ENCODE measurements at places on chromosomes 1 and 21.

DNA sequence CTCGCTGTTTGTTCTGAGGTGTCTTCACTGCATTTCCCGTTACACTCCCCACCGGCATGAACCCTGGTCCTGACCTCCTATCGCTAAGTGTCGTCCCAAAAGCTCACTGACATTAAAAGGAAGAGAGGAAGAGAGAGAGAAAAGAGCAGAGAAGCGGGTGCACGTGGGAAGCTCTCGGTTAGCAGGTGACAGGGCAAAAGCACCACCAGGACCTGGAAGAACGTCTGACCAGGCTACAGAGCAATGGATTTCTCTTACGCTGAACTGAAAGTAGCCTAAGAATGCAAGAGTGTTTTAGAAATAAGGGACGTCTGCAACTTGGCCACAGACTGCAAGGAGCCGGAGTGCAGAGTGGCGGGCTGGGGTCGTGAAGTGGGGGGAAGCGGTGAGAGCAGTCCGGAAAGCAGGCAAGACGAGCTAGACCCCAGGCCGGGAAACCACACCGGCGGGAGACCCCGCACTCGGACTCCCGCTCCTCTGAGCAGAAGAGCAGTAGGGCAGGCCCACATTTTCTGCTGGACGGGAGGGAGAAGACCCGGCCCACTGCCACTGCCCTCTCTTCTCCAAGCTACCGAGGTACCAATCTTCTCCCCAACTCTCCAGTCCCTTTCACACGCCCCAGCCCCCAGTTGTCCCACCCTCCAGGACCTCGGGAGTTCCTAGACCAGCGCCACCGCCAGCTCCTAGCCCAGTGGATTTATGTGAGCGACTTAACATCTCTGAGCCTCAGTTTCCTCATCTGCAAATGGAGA is 8.3 kb upstream of the MPZL1 start:
- DNase-seq, result no peak

- DNase-seq, result no peak
Measured at GRCh38 chr1:42815941-42816584, 859 bp upstream of the ERMAP start.

DNA sequence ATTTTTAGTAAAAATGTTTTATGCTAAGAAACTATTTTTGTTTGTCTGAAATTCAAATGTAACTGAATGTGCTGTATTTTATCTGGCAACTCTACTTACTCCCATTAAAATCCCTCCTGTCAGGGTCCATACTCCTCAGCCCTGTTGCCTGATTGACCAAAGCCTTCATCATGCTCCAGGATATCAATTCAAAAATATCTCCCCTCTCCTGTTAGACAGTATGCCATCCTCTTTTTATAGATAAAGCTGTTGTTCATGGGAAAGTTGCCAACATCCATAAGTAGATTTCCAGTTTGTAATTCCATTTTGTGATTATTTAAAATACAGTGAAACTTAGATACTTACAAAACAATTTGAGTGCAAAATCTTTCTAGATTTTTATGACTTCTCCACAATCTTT is 65.7 kb downstream of the DTL start:
- DNase-seq, result no peak

DNA sequence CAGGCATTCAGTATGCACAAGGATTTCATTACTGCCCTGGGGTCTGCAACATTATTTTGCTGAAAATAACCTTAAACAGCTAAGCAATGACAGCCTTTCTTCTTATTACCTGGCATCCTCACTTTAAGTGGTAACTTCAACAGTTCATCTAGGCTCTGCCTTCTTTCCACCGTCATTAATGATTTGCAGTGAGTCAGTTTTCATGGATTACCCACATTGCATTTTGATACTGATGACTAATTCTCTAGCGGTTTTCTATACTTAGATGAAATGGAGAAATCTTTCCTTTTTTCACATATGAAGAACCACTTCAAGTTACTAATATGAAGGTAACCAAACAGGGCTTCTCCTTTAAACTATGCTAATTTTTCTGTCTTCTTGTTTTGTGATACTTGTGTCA is 226.9 kb upstream of the TMPRSS15 start:
- DNase-seq, result no peak

- DNase-seq, result no peak
Measured at GRCh38 chr1:108505763-108506070, 54.2 kb upstream of the EEIG2 start.

DNA sequence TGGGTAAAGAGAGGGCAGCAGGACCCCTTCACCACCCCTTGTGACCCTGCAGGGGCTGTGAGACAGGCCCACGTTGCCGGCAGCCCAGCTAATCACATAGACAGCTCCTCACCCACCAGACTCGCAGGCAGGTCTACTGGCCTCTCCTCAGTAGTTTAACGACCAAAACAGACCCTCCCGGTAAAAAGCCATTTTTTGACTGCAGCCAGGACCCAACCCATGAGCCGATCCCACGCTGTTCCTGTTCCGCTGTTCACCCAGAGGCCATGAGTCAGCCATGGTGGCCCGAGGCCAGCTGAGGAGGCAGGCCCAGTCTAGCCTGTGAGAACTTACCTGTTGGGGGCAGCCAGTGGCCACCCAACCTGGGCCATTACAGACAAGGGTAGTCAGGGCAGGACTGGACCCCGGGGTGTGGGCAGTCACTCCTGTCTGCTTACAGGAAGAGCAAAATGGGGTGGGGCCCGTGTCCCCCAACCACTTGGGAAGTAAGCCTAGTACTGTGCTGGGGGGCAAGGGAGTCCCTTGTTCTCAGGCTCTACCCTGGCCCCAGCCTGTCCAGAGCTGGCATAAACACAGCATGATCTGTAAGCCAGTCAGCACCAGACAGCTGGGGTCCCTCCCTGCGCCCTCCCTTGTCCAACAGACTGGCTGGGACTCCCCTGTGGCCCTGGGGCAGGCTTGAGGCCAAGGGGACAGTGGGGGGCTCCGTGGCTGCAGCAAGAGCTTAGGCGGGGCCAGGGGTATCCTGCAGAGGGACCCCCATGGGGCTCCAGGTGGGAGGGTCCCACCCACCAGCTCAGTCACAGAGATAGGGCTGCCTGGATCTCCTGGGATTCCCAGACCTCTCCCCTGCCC is 61.9 kb downstream of the WNT9A start:
- no peak for DNase-seq

DNA sequence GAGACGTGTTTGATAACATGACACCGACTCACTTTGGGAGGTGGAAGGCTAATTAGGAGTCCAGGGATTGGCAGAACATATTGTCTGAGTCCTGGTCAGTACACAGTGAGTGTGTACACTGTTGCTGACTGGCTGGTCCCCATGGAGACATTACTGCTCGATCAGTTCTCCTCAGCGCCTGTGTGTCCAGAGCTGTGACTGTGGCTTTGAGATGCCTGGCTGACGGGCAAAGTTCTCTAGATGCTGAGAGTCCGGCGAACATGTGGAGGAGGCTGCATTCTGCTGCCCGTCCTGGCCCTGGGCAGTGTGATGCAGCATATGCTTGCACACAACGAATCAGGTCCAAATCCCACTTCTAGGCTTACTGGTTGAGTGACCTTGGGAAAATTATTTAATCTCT is 280.1 kb upstream of the ST6GALNAC5 start:
- no peak for DNase-seq

DNA sequence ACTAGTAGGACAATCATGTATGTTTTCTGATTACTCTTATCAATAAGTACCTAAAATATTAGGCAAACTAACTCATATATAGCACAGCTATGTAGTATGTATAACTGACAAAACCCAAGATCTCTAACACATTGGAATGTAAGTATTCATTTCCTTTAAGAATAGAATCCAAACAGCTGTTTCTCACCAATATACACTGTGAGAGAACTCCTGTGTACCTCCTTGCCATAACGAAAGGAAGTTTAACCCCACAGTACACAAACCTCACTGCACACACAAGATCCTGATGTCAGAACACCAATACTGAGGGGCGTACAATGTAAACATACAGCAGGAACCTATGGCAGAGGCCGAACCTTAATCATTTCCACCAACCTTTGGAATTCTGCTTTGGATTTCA is 113.0 kb downstream of the SMYD3 start:
- no peak for DNase-seq

GRCh38 chr21:25891596-25891995 is 156.8 kb downstream of the GABPA start:
- DNase-seq, result no peak

- DNase-seq, result no peak
Measured at GRCh38 chr1:106651028-106651762, 405.3 kb upstream of the PRMT6 start.

DNA sequence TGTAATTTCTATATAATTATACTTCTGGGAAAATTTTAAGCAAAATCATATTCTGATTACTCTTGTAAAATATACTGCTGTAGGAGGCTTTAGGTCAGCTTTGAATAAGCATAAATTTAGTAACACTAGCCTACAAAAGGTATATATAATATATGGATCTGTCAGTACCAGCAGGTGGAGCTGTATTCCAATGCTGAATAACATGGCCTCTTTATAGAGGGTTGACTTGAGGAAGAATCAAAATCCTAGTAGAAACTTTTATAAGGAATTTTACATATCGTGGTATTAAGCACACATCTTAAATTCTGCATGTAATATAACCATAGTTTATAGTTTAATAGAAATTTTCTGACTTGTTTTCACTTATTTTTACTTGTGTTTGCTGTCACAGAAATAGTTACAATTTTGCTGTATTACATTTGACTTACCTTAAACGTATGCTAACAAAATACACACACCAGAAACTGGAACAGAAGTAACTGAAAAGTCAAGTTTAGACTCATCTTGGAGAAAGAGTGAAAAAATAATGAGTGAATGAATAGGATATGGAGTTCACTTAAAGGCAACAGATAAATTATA is 79.3 kb downstream of the HMCN1 start:
- no peak for DNase-seq

GRCh38 chr1:244896550-244896949 is 32.2 kb upstream of the HNRNPU start:
- DNase-seq, result no peak
